ENCODE measurements at places on chromosomes 16 and 17.

GRCh38 chr17:66507103-66507923, 204.9 kb downstream of the PRKCA start:
- no peak for DNase-seq

GRCh38 chr16:3467921-3468320, 24.4 kb downstream of the NAA60 start:
- no peak for DNase-seq

- no peak for DNase-seq
Observed at GRCh38 chr17:7393613-7394451, 493 bp downstream of the PLSCR3 start.

- DNase-seq = no peak
Observed at GRCh38 chr16:52817696-52818095, 235.0 kb downstream of the CHD9NB start.

- DNase-seq = no peak
Observed at GRCh38 chr17:56291226-56291805, 138.0 kb downstream of the ANKFN1 start.

GRCh38 chr17:39757176-39757662, 19.5 kb downstream of the GRB7 start:
- DNase-seq = no peak

DNA sequence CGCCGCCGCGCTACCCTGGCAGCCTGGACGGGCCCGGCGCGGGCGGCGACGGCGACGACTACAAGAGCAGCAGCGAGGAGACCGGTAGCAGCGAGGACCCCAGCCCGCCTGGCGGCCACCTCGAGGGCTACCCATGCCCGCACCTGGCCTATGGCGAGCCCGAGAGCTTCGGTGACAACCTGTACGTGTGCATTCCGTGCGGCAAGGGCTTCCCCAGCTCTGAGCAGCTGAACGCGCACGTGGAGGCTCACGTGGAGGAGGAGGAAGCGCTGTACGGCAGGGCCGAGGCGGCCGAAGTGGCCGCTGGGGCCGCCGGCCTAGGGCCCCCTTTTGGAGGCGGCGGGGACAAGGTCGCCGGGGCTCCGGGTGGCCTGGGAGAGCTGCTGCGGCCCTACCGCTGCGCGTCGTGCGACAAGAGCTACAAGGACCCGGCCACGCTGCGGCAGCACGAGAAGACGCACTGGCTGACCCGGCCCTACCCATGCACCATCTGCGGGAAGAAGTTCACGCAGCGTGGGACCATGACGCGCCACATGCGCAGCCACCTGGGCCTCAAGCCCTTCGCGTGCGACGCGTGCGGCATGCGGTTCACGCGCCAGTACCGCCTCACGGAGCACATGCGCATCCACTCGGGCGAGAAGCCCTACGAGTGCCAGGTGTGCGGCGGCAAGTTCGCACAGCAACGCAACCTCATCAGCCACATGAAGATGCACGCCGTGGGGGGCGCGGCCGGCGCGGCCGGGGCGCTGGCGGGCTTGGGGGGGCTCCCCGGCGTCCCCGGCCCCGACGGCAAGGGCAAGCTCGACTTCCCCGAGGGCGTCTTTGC, 3.1 kb downstream of the HIC1 start:
- DNase-seq = no peak

- no peak for DNase-seq
Observed at GRCh38 chr17:14318918-14319205, 18.0 kb downstream of the HS3ST3B1 start.

DNA sequence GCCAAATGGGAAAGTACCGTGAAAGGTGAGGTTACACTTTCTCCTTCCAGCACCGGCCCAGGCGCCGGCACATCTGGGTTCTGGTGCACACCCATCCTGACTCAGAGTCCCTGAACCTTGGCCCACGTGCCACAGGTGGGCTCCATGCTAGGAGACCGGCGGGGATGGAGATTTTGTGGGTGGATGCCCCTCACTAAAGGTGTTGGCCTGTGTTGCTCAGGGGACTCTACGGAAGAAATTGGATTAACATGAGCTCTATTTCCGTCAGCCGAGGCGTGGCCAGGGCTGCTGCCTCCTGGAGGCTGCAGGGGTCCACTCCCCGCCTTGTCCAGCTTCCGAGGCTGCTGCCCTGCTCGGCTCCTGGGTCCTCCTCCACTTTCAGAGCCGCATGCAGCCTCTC, 30.8 kb downstream of the FBXO31 start:
- DNase-seq = no peak

GRCh38 chr17:80265205-80266068, 4.8 kb downstream of the RNF213 start:
- DNase-seq = no peak

GRCh38 chr16:12057266-12057665, 80.7 kb downstream of the SNX29 start:
- DNase-seq = peak; percentile 17

DNA sequence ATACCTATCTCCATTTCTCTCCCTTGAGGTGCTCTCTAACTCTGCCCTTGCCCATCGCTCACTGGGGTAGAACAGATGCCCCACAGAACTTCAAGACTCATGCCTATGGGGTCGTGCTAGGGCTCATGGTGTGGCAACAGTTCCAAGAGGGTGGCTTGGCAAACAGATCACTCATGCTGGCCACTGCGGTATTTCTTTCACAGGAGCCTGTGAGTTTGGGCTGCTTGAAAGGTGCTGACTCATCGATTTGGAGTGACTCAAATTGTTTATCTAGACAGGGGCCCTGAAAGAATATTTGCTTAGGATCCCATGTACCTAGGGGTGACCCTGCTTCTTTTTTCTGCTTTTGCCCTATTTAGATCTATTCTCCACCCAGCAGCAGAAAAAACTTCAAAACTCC, 69.9 kb downstream of the IRX5 start:
- DNase-seq = no peak

- DNase-seq = no peak
Observed at GRCh38 chr16:85605051-85605911, 7.8 kb upstream of the GSE1 start.

DNA sequence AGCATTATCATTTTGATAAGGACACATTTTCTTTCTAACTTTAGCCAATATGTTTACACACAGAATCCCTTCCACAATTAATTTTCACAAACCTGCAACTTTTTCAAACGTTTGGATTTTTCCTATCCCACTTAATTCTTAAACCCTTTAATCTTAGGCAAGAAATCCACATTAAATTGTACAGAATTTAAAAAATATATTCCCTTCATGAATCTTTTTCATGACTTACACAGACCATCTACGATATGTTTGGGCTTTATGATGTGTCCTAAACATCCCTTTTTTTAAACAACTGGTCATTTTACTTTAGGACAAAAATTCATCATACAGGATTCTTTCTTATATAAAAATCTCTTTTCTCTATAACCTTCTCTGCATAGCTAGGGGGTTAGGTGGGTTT, 241.5 kb upstream of the CNTNAP4 start:
- no peak for DNase-seq

DNA sequence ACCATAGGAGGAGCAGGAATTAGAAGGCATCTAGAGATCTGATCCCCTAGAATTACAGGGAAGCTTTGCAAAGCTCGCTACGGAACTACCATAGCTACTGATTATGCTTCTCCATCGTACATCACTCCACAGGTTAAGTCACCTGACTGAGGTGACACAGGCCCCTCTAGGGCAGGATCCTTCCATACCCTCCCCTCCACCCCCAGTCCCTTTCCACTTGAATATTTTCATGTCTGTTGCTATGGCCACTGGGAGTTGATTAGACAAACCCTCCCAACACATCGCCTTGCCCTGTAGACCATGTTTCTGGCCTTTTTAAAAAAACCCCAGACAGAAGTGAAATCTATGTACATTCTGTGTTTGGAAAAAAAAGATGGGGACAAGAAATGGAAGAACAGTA, 287.1 kb downstream of the SOX9 start:
- DNase-seq = no peak

GRCh38 chr17:75518201-75518600, 1.9 kb downstream of the TSEN54 start:
- no peak for DNase-seq

DNA sequence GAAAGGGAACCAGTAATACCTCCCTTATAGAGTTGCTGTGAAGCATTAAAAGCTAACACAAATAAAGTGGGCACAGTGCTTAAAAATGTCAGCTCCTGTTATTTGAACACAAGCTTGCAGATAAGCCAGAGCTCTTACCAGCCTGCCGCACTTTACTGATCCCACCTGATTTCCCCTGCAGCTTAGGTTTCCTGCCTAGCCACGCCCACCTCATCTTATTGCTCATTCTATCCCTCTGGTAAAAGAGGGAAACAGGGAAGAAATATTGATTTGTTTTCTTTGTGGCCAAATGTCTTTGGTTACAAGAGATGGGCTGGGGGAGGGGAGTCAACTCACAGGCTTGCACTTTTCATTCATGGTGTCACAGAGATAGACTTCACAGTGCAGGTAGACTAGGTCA, 9.6 kb upstream of the GP2 start:
- no peak for DNase-seq

GRCh38 chr17:32256701-32257019, 9.0 kb upstream of the RHBDL3 start:
- DNase-seq = no peak

DNA sequence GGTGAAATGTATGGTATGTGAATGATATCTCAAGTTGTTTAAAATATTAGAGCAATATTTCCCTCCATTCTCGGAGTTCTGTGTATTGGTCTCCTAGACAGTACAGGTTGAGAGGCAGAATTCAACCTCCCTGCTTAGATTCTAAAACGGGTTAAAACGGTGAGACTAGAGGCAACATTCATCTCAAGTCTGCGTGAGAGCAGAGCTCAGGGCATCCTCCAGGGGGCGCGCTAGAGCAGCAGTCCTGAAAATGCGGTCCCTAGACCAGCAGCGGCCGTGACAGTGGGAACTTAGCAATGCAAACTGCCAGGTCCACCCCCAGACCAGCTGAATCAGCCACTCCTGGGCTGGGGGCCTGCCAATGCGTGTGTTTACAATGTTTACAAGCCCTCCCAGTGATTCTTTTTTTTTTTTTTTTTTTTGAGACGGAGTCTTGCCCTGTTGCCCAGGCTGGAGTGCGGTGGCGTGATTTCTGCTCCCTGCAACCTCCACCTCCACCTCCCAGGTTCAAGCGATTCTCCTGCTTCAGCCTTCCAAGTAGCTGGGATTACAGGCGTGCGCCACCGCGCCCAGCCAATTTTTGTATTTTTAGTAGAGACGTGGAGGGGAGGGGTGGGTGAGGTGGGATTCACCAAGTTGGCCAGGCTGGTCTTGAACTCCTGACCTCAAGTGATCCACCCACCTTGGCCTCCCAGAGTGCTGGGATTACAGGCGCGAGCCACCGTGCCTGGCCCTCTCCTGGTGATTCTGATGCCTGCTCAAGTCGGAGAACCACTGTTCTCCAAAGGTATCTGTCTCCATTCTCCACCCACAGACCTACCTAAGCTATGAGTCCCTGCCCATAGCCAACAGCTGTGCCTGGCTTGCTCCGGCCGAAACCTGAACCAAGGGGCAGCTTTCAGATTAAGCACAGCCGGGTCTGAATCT, 24.2 kb downstream of the KLHL36 start:
- DNase-seq = no peak

- DNase-seq = no peak
Observed at GRCh38 chr16:77070683-77071082, 120.3 kb upstream of the MON1B start.

- DNase-seq = no peak
Observed at GRCh38 chr16:72372087-72373045, 200.4 kb upstream of the PMFBP1 start.

DNA sequence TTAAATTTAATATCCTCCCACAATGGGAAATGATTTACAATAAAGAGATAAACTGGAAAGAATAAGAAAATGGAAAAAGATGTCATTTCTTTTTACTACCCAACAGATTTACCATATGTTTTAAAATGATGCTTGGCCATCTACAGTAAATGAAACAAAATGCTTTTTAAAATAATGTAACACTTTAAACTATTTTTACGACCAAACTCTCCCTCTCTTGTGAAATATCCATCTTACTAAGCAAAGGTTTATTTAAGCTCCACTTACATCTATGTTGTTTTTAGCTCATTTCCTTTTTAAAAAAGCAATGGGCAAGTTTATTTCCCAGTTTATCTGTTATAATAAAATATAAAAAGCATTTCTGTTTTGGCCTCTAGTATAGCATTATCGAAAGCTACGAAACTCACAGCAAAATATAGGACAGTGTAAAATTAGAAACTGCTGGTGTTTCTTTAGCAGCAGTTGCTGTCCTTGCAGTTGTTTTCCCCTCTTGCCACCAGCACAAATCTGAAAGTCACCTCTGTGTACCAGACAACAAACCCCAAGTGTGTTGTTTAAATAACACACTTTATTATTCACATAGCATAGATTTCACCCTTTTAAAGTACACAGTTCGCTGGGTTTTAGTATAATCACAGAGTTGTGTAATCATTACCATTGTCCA, 195.1 kb downstream of the CDRT15L2 start:
- no peak for DNase-seq

DNA sequence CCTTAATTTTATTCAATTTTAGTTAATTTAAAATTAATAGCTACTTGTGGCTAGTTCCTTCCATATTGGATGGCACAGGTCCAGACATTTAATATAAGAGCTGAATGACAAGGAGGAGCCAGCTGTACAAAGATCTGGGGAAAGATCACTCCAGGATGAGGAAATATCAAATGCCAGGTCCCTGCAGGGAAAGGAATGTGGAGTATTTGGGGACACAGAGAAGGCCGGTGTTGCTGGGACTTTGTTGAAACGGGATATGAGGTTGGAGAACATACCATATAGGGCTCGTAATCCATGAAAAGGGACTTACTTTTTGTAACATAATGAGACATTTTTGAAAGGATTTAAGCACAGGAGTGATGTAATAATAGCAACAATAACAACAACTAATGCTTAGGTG, 426.8 kb downstream of the HS3ST4 start:
- DNase-seq = no peak

DNA sequence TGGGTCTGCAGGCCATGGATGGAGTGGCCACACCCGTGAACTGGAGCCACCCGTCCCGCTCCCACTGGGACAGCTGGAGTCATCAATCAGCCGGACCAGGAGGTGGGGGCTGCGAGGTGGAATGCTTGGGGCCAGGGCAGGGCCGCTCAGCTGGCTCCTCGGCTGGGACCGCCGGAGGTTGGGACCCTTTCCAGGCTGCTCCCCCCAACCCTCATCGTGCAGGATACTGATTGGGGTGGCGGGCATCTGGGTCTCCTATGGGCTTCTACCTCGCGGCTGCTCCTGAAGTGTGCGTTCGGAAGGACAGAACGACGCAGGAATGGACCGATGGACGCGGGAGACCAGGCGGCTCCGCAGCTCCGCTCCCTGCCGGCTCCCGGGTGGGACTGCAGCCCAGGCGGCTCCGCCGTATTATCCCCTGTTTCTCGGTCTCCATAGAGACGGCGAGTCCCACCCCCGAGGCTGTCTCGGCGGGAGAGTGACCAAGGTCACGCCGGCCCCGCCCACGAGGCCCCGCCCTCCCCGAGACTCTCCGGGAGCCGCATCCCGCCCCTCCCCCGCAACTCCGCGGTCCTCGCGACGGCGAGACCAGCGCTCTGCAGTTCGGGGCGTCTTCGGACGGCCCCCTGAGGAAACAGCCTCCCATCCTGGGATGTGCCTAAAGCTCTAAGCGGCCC, at the start of gene TPPP3:
Gene TPPP3 (minus strand): TSS at position 388 of the 677 bp plus-strand sequence. CDS start 2,387 bp downstream, outside the sequence.
- peak; percentile 52 for DNase-seq
